Calu3 (cell line): ENCODE measurements at places on chromosomes 6 and 20.

- no peak for DNase-seq
Measured at GRCh38 chr6:163147994-163148393, 266.5 kb upstream of the QKI start.

- DNase-seq = no peak
Measured at GRCh38 chr6:18405477-18406293, 18.5 kb downstream of the RNF144B start.

GRCh38 chr6:158437571-158437970, 122.3 kb upstream of the TMEM181 start:
- no peak for DNase-seq

- DNase-seq = peak; percentile 20
Measured at GRCh38 chr6:134031696-134032255, 20.6 kb downstream of the SLC2A12 start.

- DNase-seq = peak; percentile 49
Measured at GRCh38 chr6:36851149-36851614, 11.9 kb upstream of the CPNE5 start.

- no peak for DNase-seq
Measured at GRCh38 chr6:3433005-3433404, 23.8 kb downstream of the SLC22A23 start.
